ENCODE measurements at places on chromosomes 2 and 18. TPM values are rescaled to one million over a fixed set of nuclear protein-coding genes. Genes with fewer than 3 reads are reported as not detected.

The RAMP1 gene
- total RNA-seq, result 16.4 TPM

The CXCR4 gene
- total RNA-seq, result under 0.01 TPM

The CROCC2 gene
- 0.51 TPM for total RNA-seq

The BOLL gene
- not detected for total RNA-seq

The GAREM1 gene
- total RNA-seq, result 1.5 TPM

The PREB gene
- 39.8 TPM for total RNA-seq

The ACTR3 gene
- 120 TPM for total RNA-seq

The PGAP1 gene
- total RNA-seq, result 8.2 TPM

The NAPG gene
- total RNA-seq, result 30.8 TPM

The GKN2 gene
- not detected for total RNA-seq

The UGT1A8 gene
- total RNA-seq, result not detected
